ENCODE measurements at places on chromosomes 1 and 21.

- DNase-seq: no peak
Observed at GRCh38 chr1:108861566-108861965, 4.7 kb upstream of the AKNAD1 start.

GRCh38 chr1:229119876-229120275 is 151.0 kb upstream of the RAB4A start:
- no peak for DNase-seq

GRCh38 chr1:225471109-225471452 is 43.2 kb upstream of the LBR start:
- DNase-seq: no peak

- DNase-seq: no peak
Observed at GRCh38 chr1:42732126-42732680, 7.8 kb downstream of the CLDN19 start.

GRCh38 chr21:16640297-16641027 is 872.4 kb upstream of the CXADR start:
- DNase-seq: no peak
